ENCODE measurements at places on chromosomes 5 and 9. TPM values are rescaled to one million over a fixed set of nuclear protein-coding genes. Genes with fewer than 3 reads are reported as not detected.

The RGMB gene
- 1.5 TPM for total RNA-seq

The RNF183 gene
- not detected for total RNA-seq

The TUSC1 gene
- total RNA-seq: 0.58 TPM

The DIAPH1 gene
- 456 TPM for total RNA-seq

The LCN6 gene
- not detected for total RNA-seq

The IL9 gene
- not detected for total RNA-seq

The CDKN2B gene
- not detected for total RNA-seq

The TEX48 gene
- not detected for total RNA-seq

DNA sequence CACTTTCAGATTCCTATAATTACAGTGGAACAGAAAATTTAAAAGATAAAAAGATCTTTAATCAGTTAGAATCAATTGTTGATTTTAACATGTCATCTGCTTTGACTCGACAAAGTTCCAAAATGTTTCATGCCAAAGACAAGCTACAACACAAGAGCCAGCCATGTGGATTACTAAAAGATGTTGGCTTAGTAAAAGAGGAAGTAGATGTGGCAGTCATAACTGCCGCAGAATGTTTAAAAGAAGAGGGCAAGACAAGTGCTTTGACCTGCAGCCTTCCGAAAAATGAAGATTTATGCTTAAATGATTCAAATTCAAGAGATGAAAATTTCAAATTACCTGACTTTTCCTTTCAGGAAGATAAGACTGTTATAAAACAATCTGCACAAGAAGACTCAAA, 29.5 kb downstream of the ZFYVE16 start:
- peaks cover 18% of the 10 kb centered on the region for H3K36me3 ChIP-seq
- no peak overlapping the region for H3K4me3 ChIP-seq
- H3K27me3 ChIP-seq: no peaks in the 10 kb centered on the region
- H3K4me1 ChIP-seq: no peaks in the 10 kb centered on the region
- H3K27ac ChIP-seq: no peak overlapping the region
- DNase-seq: no peak

DNA sequence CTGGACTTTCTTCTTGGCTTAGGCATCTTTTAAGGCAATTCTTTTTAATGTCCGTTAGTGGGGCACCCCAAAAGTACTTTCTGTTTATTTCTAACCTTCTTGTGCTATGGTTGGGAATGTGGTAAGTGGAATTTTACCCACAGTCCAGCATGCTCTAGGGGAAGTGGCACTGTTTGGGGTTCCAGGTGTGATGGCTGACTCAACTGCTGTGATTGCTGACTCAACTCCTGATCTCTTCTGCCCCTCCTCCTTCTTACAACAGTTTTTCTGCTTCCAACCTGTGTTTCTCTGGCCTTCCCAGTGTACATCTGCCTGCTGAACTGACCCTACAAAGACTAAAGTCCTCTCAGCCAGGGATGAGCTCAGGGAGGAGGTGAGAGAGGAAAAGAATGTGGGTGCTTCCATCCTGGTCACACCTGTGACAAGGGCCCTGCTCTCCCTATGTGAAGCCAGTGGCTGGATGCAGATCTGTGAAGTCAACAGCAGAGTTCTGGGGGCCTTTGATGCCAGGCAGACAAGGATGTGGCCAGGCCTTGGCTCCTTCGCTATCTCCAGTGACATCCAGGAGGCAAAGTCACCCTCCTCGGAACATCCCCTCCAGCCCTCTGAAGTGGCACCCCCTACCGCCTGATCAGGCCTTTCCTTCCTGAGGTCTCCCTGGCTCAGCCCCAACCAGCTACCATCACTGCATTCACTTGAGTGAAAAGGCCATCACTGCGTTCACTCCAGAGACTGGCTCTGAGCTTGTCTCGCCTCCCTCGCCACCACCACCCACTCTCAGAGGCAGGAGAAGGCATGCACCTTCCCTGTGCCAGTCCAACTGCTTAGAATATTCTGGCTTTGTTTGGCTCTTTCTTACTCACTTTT, 72.2 kb downstream of the C5orf15 start:
- no peaks in the 10 kb centered on the region for H3K27me3 ChIP-seq
- no peaks in the 10 kb centered on the region for H3K36me3 ChIP-seq
- DNase-seq: no peak
- no peak overlapping the region for H3K27ac ChIP-seq
- no peak overlapping the region for H3K4me3 ChIP-seq
- no peaks in the 10 kb centered on the region for H3K4me1 ChIP-seq

- H3K36me3 ChIP-seq: no peaks in the 10 kb centered on the region
- H3K27me3 ChIP-seq: no peaks in the 10 kb centered on the region
- no peak for DNase-seq
- no peaks in the 10 kb centered on the region for H3K4me1 ChIP-seq
- no peak overlapping the region for H3K27ac ChIP-seq
These were observed 369.6 kb downstream of the IRX2 start for GRCh38 chr5:2381861-2382260.

- no peak for DNase-seq
- H3K4me1 ChIP-seq: no peaks in the 10 kb centered on the region
- H3K4me3 ChIP-seq: no peak overlapping the region
- no peaks in the 10 kb centered on the region for H3K36me3 ChIP-seq
- no peaks in the 10 kb centered on the region for H3K27me3 ChIP-seq
These were observed 128.5 kb upstream of the FAM174A start for GRCh38 chr5:100406640-100407039.

GRCh38 chr5:110880413-110880812, 141.6 kb downstream of the SLC25A46 start:
- H3K27me3 ChIP-seq: no peaks in the 10 kb centered on the region
- H3K4me3 ChIP-seq: no peak overlapping the region

DNA sequence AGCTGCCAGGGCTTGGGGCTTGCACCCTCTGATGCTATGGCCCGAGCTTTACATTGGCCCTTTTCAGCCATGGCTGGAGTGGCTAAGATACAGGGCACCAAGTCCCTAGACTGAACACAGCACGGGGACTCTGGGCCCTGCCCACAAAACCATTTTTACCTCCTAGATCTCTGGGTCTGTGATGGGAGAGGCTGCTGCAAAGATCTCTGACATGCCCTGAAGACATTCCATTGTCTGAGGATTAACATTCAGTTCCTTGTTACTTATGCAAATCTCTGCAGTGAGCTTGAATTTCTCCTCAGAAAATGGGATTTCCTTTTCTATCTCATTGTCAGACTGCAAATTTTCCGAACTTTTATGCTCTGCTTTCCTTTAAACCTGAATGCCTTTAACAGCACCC, 337.0 kb upstream of the SMC2 start:
- H3K27ac ChIP-seq: no peak overlapping the region
- no peak overlapping the region for H3K4me3 ChIP-seq
- no peaks in the 10 kb centered on the region for H3K36me3 ChIP-seq
- no peak for DNase-seq

GRCh38 chr5:159041444-159042198, 58.1 kb downstream of the EBF1 start:
- no peaks in the 10 kb centered on the region for H3K27me3 ChIP-seq
- no peak for DNase-seq
- H3K4me1 ChIP-seq: peaks cover 2% of the 10 kb centered on the region
- H3K27ac ChIP-seq: no peak overlapping the region
- H3K4me3 ChIP-seq: no peak overlapping the region

- peaks cover 35% of the 10 kb centered on the region for H3K36me3 ChIP-seq
- no peak for DNase-seq
- H3K27me3 ChIP-seq: no peaks in the 10 kb centered on the region
- H3K27ac ChIP-seq: no peak overlapping the region
- no peak overlapping the region for H3K4me3 ChIP-seq
These were observed 27.6 kb downstream of the MRPS27 start for GRCh38 chr5:72292411-72292810.

GRCh38 chr5:72237415-72237814, 82.6 kb downstream of the MRPS27 start:
- peaks cover 9% of the 10 kb centered on the region for H3K4me1 ChIP-seq
- H3K27ac ChIP-seq: no peak overlapping the region
- DNase-seq: no peak
- no peaks in the 10 kb centered on the region for H3K27me3 ChIP-seq
- H3K36me3 ChIP-seq: peaks cover 11% of the 10 kb centered on the region

- no peaks in the 10 kb centered on the region for H3K36me3 ChIP-seq
- no peaks in the 10 kb centered on the region for H3K27me3 ChIP-seq
- no peak overlapping the region for H3K27ac ChIP-seq
- no peak overlapping the region for H3K4me3 ChIP-seq
- no peak for DNase-seq
These were observed 201.2 kb upstream of the MPDZ start for GRCh38 chr9:13480693-13481092.

GRCh38 chr5:173774271-173774761, 113.8 kb upstream of the CPEB4 start:
- H3K4me3 ChIP-seq: no peak overlapping the region
- peaks cover 7% of the 10 kb centered on the region for H3K4me1 ChIP-seq
- no peak for DNase-seq

DNA sequence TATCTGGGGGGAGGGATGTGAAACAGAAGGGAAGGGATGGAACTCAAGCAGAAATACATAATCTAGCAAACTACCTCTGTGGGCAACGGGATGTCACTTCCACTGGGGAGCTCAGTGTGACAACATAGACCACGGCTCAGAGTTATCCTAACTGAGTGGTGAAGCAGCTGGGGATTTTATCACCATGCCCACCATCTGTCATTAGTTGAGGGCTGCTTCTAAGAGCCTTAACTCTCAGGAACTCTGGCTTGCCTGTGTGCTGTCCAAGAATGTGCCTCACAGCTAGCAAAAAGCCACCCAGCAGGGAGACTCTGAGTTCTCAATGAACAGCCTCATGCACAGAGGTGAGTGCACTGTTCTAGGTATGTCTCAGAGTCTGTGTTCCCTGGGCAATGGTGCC, 90.6 kb upstream of the CXCL14 start:
- no peak overlapping the region for H3K4me3 ChIP-seq
- no peak for DNase-seq
- no peaks in the 10 kb centered on the region for H3K27me3 ChIP-seq
- no peaks in the 10 kb centered on the region for H3K36me3 ChIP-seq
- no peak overlapping the region for H3K27ac ChIP-seq

- H3K4me1 ChIP-seq: no peaks in the 10 kb centered on the region
- peaks cover 2% of the 10 kb centered on the region for H3K27me3 ChIP-seq
- no peak for DNase-seq
- H3K4me3 ChIP-seq: no peak overlapping the region
- no peaks in the 10 kb centered on the region for H3K36me3 ChIP-seq
- no peak overlapping the region for H3K27ac ChIP-seq
These were observed 28.3 kb downstream of the SLC6A3 start for GRCh38 chr5:1416856-1417469.

GRCh38 chr9:134028076-134028475, 2.8 kb downstream of the BRD3OS start:
- H3K4me3 ChIP-seq: no peak overlapping the region
- DNase-seq: no peak
- H3K4me1 ChIP-seq: peaks cover 14% of the 10 kb centered on the region
- no peak overlapping the region for H3K27ac ChIP-seq
- H3K27me3 ChIP-seq: no peaks in the 10 kb centered on the region

DNA sequence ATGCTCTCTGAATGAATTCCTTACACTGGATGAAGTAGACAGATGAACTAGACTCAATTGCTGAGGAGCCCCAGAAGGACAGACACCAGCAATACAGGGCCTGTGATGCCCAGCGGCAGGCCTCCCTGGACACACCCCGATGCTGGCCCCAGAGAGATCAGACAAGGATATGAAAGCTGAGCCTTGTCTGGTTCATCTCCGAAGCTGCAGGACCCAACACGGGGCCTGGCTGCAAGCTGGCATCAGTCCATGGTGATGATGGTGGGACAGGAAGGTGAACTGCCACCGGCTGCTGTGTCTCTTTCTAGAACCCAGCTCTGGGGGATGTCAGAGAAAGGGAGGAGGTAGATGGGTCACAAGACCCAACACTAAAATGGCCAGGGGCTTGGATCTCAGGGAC, 104.0 kb upstream of the LMX1B start:
- peaks cover 13% of the 10 kb centered on the region for H3K4me1 ChIP-seq
- H3K36me3 ChIP-seq: no peaks in the 10 kb centered on the region
- no peak overlapping the region for H3K27ac ChIP-seq
- DNase-seq: no peak
- H3K4me3 ChIP-seq: no peak overlapping the region

- no peaks in the 10 kb centered on the region for H3K27me3 ChIP-seq
- H3K4me1 ChIP-seq: no peaks in the 10 kb centered on the region
- no peaks in the 10 kb centered on the region for H3K36me3 ChIP-seq
- no peak for DNase-seq
- no peak overlapping the region for H3K4me3 ChIP-seq
- no peak overlapping the region for H3K27ac ChIP-seq
These were observed 390.9 kb downstream of the LRRC70 start for GRCh38 chr5:62969409-62970120.

- DNase-seq: no peak
- H3K4me1 ChIP-seq: no peaks in the 10 kb centered on the region
- H3K27ac ChIP-seq: no peak overlapping the region
- no peaks in the 10 kb centered on the region for H3K36me3 ChIP-seq
- no peaks in the 10 kb centered on the region for H3K27me3 ChIP-seq
- no peak overlapping the region for H3K4me3 ChIP-seq
These were observed 32.9 kb upstream of the JADE2 start for GRCh38 chr5:134492568-134492967.

- no peak for DNase-seq
- H3K36me3 ChIP-seq: no peaks in the 10 kb centered on the region
- H3K27me3 ChIP-seq: no peaks in the 10 kb centered on the region
- no peak overlapping the region for H3K27ac ChIP-seq
These were observed 64.6 kb downstream of the ABLIM3 start for GRCh38 chr5:149205625-149206523.

DNA sequence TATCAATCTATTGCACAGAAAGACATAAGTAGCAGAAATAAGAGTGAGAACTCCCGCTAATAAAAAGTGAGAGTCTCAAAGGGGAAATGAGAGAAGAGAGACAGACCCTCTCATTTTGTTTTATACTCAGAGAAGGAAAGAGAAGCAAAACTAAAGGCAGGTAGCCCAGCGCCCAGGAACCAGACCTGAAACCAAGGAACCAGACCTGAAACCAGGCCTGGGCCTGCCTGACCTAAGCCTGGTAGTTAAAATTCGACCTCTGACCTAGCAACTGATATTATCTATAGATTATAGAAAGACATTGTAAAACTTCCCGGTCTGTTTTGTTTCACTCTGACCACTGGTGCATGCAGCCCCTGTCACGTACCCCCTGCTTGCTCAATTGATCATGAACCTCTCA, 134.5 kb upstream of the SEMA6A start:
- no peaks in the 10 kb centered on the region for H3K36me3 ChIP-seq
- DNase-seq: no peak
- no peak overlapping the region for H3K4me3 ChIP-seq
- no peaks in the 10 kb centered on the region for H3K4me1 ChIP-seq
- no peak overlapping the region for H3K27ac ChIP-seq

- no peaks in the 10 kb centered on the region for H3K4me1 ChIP-seq
- no peak for DNase-seq
- H3K36me3 ChIP-seq: no peaks in the 10 kb centered on the region
- no peak overlapping the region for H3K27ac ChIP-seq
These were observed 171.0 kb downstream of the MSX2 start for GRCh38 chr5:174895360-174895759.

Measured in natural killer cell (primary cell).